PC-3 (cell line): ENCODE measurements at places on chromosomes 11 and 22.
A peak's percentile ranks its signal among the peaks of the same experiment; 100 is the strongest.

GRCh38 chr11:78187366-78188285 lies 800 bp downstream of the KCTD21 start:
- DNase-seq, result no peak

- DNase-seq, result no peak
These were observed 866.8 kb downstream of the TBC1D22A start for GRCh38 chr22:47629273-47629711.

- no peak for DNase-seq
These were observed 3.2 kb downstream of the ARVCF start for GRCh38 chr22:20013382-20013871.

DNA sequence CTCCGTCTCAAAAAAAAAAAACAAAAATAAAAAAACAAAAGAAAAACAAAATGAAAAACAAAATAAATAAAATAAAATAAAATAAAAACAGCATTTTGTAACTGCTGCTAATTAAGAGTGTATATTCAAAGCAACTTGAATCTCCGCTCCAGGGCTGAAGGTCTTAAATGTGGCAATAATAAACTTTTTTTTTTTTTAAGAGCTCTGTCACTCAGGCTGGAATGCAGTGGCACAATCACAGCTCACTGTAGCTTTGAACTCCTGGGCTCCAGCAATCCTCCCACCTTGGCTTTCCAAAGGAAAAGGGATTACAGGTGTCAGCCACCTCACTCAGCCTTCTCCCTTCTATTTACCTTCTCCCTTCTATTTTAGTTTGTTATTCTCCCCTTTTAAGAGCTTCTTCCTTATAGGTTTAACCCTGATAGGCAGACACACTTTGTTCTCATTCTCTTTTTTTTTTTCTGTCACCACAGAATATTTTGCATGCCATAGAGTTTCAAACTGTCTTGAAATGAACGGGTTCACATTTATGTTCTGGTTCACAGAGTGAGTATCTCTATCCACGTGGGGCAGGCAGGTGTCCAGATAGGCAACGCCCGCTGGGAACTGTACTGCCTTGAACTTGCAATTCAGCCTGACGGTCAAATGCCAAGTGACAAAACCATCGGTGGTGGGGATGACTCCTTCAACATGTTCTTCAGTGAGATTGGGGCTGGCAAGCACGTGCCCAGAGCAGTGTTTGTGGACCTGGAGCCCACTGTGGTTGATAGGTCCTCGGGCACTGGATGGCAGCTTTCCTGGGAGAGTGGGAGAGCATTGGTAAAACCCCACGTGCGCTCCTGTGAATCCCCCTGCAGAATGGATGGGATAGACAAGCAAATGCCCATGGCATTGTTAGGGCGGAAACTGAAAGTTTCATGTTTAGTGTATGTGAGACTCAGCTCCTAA lies 19.4 kb downstream of the LRRC74B start:
- no peak for DNase-seq

DNA sequence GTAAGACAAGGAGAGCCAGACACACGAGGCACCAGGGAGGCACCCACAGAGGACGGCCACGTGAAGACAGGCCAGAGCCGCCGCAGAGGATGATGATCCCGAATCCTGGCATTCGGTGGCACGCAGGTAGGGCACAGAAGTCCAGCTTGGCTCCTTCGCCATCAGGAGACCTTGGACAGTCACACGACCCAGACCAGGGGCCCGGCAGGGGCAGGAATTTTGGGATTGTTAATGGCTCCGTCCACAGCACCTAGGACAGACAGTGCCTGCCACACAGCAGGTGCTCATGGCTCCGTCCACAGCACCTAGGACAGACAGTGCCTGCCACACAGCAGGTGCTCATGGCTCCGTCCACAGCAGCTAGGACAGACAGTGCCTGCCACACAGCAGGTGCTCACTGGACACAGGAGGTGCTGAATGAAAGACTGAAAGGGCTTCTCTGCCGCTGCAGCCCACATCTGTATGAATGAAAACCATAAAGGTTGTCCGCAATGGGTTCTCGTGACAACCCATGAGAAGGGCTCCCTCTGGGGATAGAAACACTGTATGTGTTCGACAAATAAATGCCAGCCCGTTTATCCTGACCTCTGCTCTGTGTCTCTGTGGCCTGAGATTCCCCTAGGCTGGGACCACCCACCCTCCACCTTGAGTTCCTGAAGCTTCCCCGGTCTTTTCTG lies 341.6 kb downstream of the CTTN start:
- no peak for DNase-seq

DNA sequence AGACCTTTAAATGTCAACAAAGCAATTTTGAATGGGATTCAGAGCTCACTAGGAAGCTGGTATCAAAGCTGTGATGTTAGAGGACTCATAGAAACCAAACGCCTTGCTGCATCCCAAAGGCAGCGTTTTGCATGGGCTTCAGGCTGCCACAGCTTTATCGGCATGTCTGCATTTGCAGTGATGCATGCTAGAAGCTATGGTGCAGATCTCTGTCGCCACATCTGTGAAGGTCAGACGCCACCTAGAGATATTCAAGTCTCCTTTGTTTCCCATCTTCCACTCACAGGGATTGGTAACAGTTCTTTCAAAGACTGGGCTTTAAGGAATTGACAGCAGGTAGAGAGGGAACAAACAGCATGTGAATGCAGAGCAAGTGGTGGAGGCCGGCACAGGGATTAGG lies 47.8 kb downstream of the NTM start:
- DNase-seq, result no peak

DNA sequence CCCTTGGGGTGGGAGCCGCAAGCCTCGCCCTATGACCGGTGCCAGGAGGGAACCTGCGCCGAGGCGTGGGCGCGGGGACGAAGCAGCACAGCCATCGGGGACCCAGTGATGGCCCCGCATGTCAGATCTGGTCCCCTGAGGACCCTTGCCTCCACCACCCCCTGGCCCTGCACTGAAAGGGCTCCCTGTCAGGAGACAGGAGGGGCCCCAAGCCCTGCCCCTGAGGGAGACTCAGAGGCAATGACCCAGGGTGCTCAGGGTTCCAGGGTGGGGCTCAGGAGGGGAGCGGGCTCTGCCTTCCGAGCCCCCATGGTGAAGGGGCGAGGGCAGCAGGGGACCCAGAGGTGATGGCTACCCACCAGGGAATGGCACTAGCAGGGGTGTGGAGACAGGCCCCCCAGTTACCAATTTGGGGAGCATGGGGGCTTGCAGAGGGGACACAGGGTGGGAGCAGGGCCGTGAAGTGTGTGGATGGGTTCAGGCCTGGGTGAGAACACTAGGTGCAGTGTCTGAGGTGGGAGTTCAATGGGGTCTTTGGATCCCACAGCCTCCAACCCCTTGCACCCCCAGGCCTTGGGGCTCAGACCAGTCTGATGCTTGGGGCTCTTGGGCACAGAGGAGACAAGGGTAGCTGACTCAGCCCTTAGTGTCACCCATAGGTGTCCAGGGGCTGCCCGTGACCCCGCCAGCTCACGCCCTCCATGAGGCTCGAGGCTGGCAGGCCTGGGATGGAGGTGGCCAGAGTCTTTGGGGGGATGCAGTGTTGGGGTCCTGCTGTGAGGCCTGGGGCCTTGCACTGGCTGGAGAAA lies 499 bp downstream of the LRRC56 start:
- DNase-seq, result no peak

GRCh38 chr22:35657571-35658312 lies 9.5 kb downstream of the APOL6 start:
- no peak for DNase-seq

- DNase-seq, result no peak
These were observed 762 bp downstream of the MTMR3 start for GRCh38 chr22:29883775-29884097.

- DNase-seq, result no peak
These were observed 53.1 kb upstream of the B3GAT1 start for GRCh38 chr11:134464981-134465730.

DNA sequence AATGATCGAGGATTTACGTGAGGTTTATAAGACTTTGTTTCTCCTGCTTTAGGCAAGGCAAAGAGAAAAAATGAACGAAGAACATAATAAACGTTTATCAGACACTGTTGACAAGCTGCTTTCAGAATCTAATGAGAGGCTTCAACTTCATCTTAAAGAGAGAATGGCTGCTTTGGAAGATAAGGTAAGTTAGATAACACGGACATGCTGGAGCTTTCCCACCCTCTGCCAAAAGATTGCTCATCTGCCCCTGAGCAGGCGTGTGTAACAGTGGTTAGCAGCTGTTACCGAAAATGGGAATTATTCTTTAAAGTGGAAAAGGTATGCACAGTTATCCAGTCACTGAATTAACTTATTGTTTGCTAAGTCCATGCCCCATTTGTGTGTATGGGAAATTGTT lies 62.8 kb upstream of the CTTN start:
- DNase-seq, result no peak

GRCh38 chr11:68825571-68825970 lies 16.1 kb downstream of the CPT1A start:
- peak; percentile 75 for DNase-seq

DNA sequence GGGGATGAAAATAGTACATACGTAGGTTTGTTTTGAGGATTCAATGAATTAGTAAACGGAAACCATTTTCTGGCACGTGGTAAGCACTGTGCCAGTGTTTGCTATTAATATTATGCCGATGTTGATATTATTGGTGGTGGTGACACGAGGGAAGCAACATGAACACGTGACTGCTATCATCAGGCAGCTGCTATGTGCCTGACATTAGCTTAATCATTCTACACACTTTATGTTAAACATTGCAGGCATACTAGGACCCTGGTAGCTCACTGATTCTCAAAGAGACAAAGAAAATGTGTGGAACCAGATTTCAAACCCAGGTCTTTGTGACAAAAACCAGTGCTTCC lies 656 bp downstream of the SRRD start:
- no peak for DNase-seq

- DNase-seq, result no peak
These were observed 90.6 kb downstream of the TSPAN18 start for GRCh38 chr11:44817207-44817949.

DNA sequence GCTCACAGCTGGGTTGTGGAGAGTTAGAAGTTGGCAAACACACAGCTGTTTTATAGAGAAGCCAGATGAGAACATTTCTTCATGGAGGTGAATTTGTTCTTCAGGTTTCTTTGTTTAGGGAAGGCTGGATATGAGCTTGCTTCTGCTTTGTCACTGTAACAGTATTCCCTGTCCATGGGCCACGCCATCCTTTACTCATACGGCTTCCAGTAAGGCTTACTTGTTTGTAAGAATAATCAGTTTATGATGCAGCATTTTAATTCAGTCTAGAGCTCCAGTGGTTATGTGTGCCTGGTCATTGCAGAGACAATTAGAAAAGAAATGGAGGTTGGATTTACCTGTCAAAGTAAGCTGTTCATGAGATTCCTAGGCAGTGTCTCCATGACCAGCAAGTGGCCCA lies 131.8 kb downstream of the TRIM44 start:
- peak; percentile 19 for DNase-seq

- no peak for DNase-seq
These were observed 2.6 kb upstream of the UCP3 start for GRCh38 chr11:74011360-74012073.

- DNase-seq, result no peak
These were observed 16.9 kb upstream of the CDC42BPG start for GRCh38 chr11:64861227-64861975.

DNA sequence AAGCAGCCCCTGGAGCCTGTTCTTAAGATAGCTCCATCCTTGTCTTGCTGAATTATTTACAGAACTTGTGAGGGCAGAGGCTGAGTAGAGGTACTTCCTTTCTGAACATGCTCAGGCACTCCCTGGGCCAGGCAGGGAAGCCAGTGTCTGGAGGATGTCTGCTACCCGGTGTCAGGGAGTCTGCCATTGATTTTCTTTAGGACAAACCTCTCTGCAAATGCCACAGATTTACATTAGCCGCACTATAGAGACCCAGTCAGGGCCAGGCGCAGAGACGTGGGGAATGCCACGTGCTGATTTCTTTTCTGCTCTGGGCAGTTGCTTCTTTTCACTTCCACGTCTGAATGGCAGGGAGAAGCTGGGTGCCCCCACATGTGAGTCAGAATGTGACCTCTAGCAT lies 585.5 kb downstream of the NTM start:
- no peak for DNase-seq

DNA sequence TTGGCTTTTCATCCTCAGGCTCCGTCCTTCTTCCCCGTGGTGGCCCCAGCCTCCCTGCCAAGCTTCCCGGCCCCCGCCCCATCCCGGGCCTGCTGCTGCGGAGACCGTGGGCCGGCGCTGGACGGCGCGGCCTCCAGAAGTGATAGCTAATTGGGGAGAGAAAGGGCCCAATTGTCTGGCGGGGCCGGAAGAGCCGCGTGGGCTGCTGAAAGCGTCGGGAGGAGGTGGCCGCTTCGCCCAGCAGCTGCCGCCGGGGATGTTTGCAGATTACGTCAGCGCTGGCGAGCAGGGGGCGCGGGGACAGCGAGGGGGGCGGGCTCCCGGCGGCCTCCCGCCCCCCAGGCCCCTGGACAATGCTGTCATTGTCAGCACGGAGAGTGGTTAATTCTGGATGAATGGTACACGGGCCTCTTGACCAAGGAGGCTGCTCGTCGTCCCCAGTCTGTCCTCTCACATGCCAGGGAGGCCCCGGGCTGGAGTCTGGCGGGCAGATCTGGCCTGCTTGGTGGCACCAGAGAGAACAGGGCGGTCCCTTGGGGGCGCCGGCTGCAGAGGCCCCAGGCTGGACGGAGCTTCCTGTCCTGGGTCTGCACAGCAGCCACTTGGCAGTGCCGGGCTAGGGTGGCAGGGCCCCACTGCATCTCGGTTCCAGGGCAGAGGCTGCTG lies 1.6 kb downstream of the SMIM38 start:
- no peak for DNase-seq

DNA sequence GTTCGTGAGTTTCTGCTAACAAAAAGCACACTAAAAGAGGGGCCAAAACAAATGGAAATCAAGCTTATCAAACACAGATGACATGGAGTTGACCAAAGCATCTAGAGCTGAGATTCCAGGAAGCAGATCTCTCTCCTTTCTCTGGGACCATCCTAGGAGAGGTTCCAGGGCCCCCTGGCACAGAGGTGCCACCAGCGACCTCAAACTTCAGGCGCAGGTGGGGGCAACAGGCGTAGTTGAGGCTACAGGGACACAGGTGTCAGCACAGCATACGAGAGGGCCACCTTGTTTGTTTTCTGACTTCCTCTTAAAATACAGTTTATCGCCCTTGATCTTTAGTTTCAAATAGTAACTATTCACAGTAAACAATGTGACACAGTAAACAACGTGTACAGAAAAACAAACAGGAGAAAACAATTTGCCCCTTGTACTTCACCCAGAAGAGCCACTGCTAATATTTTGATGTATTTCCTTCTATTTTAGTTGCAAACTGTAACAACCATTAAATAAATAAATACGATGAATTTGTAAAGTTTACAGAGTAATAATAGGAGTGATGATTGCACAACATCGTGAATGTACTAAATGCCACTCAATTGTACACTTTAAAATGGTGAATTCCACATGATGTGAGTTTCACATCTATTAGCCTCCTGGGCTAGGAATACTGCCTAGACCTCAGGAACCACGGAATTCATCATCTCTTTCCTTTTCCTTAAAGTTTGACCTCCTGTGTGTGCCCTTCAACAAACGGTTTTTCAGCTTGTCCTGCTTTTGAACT lies 52.2 kb downstream of the IGLL5 start:
- DNase-seq, result no peak

GRCh38 chr11:131409345-131409744 lies 38.9 kb downstream of the NTM start:
- no peak for DNase-seq
